Nucleus accumbens (tissue), 56 donors: ENCODE measurements at places on chromosomes 12 and 14.

DNA sequence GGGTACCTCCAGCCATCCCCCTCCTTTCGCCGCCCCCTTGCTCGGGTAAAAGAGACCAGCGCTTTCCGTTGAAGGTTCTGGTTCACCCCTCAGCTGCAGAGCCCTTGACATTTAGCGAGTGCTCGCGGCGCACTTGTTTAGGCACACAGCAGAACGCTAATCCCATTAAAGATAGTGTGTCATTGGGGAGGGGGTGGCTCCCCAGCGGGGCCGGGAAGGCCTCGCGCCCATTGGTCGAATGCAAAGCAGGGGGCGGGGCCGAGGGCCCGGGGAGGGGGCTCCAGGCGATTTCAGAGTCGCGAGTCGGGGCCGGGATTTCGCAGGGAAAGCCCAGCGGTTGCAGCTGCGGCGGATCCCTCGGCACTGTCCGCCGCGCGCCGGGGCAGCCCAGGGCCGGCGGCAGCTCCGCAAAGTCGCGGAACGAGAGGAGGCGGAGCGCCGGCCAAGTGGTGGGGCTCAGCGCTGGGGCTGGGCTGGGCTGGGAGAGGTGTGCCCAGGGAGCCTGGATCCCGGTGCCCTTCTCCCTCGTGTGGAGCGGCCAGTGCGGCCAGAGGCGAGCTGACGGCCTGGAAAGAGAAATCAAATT is 122.9 kb downstream of the TSPAN9 start:
- no peak for DNase-seq

- DNase-seq = no peak
Measured at GRCh38 chr12:26978801-26979200, 35.4 kb downstream of the TM7SF3 start.

DNA sequence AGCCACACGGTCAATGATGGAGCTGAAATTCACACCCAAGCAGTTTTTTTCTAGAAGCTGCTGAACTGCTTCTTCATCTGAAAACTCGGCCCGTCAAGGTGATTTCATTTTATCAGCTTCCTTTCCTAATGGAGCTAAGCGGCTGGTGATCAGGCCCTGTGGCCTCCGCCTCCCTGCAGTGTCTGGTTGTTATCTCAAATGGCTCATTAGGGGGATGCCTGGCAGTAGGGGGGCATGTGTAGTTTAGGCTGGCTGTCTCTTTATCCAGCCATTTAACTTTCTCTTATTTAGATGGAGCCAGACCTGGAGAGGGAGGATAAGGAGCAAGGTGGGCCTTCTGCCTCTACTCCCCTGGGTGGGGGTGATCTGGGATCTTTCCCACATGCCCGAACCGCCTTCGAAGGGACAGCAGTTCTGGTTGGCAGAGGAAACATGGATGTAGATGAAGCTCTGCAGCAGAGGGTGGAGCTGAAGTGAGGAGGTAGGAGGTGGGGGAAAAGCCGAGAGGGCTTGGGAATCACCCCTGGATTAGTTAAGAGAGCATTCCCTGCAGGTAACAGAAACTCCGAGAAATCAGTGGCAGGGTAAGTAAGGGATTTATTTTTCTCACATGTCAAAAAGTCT is 64.4 kb downstream of the TGFB3 start:
- DNase-seq = no peak

DNA sequence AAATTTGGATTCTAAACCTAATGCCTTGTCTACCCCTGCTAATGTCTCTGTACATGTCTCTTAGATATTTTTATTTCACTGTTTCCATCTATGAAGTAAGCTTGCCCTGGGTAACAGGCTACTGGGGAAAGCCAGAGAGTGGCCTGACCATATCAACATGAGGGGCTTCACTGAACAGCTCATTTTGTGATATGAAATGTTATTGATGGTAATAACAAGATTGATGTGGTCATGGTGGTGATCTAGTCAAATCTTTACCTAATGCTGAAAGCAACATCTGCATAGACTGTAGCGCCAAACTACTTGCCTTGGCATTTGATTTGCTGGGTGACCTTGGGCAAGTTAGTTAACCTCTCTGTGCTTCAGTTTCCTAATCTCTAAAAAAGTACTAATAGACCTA is 9.9 kb upstream of the DYRK2 start:
- DNase-seq = no peak
